Fibroblast of skin of left quadriceps (primary cell): ENCODE measurements at places on chromosomes 11 and 22.

GRCh38 chr22:33917744-33918406 lies 2.4 kb downstream of the LARGE1 start:
- no peak for DNase-seq

DNA sequence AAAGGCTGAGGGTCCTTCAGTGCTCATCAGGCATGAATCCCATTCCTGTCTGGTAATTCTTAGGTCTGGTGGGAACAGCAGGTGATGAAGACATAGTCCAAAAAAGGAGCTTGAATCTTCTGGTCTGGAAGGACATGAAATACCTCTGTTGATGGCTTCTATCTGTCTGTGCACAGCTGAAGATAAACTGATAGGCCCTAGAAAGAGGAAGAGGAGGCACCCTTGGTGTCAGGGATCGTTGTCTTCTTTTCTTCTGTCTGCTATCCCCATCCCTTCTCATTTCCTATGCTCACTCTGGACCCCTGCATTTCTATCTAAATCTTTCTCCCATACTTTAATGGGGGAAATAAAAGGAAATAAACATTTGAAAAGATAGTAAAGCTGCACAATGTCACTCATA lies 9.4 kb downstream of the AGBL2 start:
- DNase-seq, result no peak

- no peak for DNase-seq
Observed at GRCh38 chr11:117037279-117037974, 60.8 kb downstream of the SIK3 start.

DNA sequence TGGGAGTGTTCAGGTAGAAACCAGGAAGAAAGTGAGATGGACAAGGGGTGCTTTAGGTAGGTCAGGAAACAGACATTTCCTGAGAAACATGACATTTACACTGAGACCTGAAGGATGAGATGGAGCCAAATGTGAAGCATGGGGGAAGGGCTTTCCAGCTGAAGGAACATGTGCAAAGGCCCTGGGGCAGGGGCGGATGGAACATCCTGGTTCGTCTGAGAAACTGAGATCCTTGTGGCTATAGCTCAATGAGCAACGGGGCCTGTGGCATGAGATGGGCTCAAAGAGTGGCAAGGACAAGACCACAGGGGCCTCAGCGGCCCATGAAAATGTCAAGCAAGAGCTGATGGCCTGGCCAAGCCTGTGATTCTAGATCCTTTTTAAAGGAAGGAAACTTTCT lies 127.4 kb downstream of the DSCAML1 start:
- no peak for DNase-seq

DNA sequence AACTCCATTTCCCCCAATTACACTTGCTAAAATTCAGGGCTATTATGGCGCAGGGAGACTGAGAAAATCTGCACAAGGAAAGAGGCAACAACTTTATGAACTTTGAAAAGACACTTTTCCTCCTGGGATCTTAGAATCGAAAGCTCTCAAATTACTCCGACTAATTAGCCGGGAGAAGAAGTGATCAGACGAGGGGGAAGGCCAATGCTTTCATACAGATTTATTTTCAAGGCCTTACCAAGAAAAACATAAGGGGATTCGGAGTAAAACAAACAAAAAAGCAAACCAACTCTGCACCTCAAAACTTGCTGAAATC lies 1.6 kb downstream of the PAX6 start:
- DNase-seq, result no peak

GRCh38 chr11:87063982-87064381 lies 26.2 kb downstream of the TMEM135 start:
- no peak for DNase-seq

DNA sequence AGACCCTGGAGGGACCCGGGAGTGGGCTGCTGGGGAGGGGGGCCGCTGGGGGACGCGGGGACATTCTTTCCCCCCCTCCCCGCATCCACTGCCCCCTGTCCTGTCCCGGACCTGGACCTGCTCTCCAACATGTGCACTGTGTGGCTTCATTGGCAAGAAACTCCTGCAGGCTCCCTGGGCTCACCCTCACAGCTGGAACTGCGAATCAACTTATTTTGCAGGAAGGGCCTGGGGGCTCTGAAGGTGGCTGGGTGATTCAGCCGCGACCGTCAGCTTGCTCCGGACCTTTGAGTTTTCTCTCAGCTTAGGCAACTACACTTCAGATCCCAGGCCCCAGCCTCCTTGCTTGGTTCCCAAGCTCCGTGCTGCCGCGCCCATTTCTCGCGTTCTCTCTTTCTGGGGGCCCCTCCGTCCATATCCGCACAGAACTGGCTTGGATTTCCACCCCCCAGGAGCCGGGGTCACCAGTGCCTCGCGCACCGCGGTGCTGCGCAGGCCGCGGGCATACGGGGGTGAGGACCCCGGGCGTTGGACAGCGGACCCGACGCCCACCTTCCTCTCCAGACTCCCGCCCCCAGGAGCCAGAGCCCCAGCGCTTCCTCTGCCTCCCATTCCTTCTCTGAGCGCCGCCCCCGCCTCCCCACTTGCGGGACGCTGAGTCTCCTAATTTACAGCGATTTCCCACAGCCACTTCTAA lies 471 bp upstream of the AHNAK start:
- no peak for DNase-seq
